ENCODE measurements at places on chromosomes 3 and 15.

DNA sequence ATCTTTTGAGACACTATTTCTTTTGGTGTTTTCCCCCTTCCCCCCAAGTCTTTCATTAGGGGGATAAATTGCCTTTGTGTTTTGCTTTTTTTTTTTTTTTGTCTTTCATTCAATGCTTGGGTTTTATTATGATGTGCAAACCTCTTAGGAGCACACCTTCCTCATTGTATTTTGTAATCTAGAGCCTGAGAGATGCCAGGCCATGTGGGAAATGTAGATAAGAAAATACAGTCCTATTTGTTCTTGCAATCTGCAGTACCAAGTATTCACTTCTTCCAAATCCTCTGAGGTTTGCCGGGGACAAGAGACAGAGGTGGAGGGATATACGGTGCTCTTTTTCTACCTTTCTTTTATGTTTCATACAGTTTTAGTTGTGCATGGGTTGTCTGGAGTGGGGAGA is 66.7 kb downstream of the LARS2 start:
- no peak for DNase-seq

DNA sequence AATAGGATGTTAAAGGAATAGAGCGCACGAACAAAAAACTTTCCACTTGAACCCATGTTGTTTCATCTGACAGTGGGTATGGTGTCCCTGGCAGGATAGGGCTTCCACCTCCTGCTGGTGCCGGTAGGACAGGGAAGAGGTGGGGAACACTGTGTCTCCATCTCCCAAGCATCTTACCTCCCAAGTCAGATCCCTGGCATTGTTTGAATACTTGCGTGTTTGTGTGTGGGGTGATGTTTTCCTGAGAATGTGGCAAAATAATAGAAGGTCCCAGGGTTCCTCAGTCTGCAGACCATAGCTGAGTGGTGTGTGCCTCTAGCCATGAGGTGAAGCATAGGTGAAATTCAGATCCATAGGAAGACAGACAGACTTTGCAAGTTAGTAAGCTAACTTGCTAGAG is 119.4 kb downstream of the IGF1R start:
- DNase-seq, result no peak

GRCh38 chr15:60396100-60396499 is 1.7 kb downstream of the ANXA2 start:
- DNase-seq, result no peak

DNA sequence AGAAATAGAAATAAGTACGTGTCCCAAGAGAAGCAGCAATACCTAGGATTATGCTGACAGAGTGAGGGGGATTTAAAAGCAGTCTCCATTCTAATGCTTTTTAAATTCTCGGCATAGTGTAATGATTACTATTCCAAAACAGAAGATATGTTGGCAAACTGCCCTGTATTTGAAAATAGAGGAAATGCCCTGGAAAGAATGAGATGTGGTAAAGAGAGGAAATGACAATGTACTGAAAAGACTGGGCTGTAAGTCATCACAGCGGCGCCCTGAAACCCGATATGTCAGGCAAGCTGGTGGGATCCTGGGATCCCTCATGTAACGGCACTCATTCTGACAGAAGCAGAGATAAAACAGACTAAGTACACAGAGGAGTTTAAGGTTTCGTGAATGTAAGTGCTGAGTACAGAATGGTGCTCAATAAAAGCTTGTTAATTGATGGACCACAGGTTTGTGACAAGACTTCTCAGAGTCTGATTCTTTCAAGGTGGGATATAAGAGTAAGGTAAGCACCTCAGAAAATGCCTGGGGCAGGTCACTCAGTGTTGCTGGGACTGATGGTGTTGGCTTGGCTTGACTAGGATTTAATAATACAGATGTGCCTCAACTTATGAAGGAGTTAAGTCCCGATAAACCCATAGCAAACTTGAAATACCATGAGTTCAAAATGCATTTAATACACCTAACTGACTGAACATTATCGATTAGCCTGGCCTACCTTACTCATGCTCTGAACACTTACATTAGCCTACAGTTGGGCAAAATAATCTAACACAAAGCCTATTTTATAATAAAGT is 91.4 kb downstream of the NFKBIZ start:
- peak; percentile 47 for DNase-seq

DNA sequence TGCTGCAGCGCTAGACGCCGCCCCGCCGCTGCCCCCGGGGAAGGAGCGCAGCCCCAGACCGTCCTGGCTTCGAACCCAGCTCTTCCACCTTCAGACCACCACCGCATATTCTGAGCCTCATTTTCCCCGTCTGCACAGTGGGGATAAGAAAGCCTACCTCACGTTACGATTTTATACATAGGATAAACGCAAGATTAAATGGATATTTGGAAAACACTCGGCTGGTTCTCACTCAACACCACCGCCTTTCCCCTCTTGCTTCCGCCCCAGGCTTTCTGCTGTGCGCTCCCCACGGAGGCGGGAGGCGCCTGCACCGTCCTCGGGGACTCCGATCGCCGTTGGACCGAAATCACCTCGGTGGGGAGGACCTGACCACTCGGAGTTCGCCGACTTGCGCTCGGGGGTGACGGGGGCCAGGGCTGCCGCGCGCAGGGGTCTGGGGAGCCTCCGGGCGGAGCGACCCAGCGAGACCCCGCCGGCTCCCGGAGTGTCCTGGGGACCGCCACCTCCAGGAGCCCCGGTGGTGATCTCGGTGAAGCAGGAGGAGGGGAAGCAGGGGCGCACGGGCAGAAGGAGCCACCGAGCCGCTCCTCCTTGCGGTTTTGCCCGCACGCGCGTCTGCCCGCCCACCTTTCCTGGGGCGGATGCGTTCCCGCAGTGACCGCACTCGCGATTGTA is 4.0 kb downstream of the FBXL22 start:
- peak; percentile 62 for DNase-seq

DNA sequence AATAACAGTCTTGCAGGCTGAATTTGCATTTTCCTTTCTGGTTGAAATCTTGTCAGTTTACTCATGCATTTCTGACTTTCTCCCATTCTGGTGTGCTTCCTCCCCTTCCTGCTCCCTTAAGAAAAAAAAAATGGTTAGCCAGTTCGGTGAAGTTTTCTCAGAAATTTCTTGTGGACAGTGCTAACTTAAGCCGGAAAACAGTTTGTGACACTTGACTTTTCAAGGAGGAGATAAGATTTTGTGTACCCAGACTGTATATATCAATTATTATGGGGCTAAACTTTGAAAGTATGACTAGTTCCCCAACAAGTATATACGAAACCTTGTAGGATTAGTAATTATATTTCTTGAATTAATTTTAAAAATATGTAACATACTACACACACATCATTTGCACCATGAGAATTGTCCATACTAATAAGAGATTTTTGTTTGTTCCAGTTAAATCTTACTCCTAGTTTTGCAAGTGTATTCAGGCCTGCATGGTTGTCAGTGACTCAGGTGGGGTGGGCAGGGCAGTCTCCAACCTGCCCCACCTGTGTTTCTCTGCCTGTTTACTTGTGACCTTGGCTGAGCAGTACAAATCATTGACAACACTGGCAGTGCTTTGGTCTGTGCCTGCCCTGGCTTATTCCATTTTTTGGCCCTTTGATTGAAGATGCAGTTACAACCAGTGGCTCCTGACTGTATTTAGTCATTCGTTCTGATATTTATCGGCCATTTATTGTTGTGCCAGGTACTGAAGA is 19.1 kb downstream of the UBE2E1 start:
- DNase-seq, result no peak

GRCh38 chr3:13462125-13462629 is 17.9 kb upstream of the HDAC11 start:
- DNase-seq, result no peak

GRCh38 chr3:182393830-182394367 is 399.4 kb upstream of the ATP11B start:
- DNase-seq, result no peak

DNA sequence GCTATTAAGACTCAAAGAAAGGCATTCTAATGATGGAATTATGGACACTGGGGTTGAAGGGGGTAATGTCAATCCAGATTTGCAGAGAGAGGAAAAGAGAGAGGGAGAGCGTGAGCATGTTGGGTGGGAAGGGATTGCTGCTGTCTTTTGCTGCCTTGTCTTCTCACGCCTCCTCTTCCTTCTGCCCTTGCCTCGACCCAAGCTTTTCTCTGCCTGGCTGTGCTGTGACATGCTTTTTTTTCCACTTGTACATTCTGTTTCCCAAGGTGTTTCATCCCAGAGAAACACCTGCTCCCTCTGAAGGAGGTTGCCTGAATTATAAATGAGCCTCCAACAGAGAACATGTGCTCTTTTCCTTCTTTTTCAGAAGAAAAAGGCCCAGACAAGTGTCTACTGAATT is 80.3 kb downstream of the BDH1 start:
- DNase-seq, result no peak

GRCh38 chr15:92421976-92422375 is 28.3 kb downstream of the ST8SIA2 start:
- DNase-seq, result no peak

DNA sequence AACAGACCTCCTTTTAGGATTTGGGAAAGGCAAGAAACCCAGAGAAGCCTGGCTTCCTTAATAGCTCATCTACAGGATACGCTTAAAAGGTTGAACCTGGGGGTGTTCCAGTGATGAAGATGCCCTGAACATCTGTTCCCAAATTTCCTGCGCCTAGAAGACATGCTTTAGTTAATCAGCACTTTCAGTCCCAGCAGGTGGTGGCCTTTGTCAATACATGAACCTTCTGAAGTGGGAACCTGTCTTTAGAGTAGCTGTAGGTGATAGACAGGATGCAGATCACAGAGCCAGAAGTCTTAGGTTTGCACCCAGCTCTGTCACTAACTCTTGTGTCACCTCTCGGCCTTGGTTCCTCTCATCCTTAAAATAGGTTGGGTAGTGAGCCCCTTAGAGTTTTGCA is 149.7 kb upstream of the SYNPR start:
- no peak for DNase-seq

DNA sequence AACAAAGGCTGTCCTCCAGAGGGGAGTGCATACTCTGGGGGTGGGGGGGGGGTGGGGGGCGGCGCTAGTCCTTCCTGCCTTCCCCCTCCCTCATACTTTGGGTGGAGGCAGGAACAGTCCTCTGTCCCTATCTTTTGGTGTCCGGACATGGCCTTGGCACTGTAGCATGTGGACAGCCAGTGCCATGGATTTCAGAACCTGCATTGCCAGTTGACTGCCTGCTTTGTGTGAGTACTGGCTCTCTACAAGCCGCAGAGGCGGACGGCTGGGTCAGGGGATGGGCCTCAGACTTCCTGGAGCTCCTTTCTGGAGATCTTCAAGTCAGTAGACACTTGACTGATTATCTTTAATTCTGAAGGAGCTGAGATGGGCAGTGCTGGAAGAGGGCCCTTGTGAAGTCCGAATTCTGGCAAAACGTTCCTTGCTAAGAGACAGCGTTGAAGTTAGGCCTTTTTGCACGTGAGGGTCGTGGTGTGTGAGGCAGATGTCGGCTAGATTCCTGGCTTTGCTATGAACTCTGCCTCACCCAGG is 2.5 kb downstream of the CLDN11 start:
- no peak for DNase-seq

DNA sequence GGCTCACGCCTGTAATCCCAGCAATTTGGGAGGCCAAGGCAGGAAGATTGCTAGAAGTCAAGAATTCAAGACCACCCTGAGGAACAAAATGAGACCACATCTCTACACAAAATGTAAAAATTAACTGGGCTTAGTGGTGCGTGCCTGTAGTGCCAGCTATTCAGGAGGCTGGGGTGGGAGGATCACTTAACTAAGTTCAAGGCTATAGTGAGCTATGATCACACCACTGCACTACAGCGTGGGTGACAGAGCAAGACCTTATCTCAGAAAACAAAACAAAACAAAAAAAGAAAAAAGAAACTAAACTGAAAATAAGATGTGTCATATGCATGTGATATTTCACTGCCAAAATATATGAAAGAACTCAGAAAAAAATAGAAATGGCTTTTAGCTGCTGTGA is 243.3 kb upstream of the CCDC54 start:
- DNase-seq, result no peak

Data from activated CD4-positive, alpha-beta T cell treated with anti-CD3 and anti-CD28 coated beads, Interleukin-2, amount 50 U/mL, for 48 hours (primary cell).